D721Med (cell line): ENCODE measurements at places on chromosomes 5 and 9.

DNA sequence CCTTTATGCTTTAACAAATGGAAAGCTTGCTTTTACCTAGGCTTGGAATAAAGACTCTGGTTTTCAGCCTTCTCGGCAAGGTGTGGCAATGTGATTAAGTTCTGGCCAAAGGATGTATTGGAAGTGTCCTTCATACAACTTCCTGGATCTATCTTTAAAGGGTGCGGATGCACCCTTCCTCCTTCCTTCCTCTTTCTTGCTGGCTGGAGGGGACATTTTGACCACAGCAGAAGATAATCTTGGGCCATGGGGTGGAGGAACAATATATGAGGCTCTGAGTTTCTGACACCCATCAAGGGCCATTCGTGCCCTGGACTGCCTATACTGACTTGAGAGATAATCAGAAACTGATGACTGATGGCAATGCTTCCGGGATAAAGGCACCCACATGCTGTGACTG lies 145.7 kb downstream of the ACER2 start:
- no peak for DNase-seq

DNA sequence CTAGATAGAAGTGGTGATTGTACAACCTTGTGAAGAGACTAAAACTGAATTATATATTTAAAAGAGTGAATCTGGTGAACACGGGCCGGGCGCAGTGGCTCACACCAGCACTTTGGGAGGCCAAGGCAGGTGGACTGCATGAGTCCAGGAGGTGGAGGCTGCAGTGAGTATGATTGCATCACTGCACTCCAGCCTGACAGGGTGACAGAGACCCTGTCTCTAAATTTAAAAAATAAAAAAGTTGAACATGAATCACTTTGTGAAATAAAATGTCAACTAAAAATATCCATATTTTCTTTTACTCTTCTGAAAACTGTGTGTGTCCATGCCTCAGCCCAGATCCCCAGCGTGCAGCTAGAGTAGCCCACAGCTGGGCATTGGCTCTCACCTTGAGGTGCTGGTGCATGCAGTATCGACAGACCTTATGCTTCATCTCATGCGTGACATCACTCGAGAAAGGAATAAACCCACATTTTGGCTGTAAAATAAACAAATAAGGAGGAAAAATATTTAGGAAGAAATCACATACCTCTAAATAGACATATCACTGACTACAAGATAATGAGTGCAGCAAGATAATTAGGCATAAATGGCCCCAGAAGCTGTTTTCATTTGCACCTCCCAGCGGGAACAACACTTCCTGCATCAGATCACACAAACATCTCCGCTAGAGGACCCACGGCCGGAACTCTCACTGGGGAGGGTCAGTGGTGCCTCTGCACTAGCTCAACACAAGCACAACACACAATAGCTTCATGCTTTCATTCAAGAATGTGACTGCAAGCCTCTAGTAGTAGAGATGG lies 22.1 kb downstream of the IPPK start:
- DNase-seq: no peak

- no peak for DNase-seq
These were observed 146.0 kb upstream of the FBXL7 start for GRCh38 chr5:15354021-15354420.

GRCh38 chr5:102306121-102306520 lies 10.0 kb upstream of the SLCO4C1 start:
- no peak for DNase-seq

DNA sequence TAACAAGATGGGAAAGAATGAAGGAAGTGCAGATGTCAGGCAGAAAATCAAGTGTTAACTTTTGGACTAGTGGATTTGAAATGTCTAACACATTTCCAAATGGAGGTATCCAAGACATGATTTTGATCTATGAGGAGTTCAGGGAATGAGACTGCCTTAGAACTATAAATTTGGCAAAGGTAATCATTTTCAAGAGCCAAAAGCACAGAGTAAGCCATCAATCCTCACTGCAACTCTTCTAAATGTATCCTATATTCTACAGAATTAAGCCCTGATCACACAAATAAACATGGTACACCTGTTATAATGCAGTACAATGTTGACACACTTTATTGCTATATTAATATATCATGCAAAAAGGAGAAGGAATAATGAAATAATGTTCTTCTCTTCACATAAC lies 55.6 kb downstream of the SETX start:
- DNase-seq: no peak

DNA sequence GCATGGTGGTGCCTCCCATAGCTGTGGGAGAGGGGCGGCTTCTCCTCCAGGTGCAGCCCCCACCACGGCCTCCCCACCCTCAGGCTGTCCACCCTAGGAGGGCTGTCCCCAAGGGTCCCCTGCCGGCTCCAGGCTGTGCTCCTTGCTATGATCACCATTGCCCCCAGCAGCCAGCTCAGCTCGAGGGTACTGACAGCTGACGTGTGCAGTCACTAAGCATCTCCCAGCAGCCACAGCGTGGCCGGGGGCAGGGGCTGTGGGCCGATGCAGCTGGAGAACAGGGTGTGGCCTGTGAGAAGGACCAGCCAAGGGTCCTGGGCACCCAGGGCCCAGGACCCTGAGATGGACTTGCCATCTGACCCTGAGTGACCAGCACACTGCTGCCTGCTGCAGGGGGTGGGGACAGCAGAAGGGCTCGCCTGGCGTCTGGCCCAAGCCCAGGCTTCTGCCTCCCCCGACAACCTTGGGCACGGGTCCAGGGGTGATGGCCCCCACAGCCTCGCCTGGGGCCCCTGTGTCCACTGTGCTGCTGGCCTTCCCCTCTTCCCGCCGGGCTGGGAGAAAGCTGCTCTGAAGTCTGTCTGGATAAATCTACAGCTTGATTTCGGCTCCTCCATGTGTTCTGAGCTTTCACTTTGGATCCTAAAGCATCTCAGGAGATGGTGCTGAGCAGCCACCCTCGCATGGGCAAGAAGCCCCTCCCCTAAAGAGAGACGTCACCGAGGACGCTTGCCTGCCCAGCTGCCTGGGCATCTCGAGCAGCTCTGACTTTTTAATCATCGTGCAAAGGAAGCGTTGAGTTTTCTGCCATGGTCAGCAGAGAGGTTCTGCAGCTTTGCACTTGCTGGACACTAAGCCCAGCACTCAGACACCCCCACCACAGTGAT lies 5.5 kb downstream of the KCNT1 start:
- DNase-seq: no peak

DNA sequence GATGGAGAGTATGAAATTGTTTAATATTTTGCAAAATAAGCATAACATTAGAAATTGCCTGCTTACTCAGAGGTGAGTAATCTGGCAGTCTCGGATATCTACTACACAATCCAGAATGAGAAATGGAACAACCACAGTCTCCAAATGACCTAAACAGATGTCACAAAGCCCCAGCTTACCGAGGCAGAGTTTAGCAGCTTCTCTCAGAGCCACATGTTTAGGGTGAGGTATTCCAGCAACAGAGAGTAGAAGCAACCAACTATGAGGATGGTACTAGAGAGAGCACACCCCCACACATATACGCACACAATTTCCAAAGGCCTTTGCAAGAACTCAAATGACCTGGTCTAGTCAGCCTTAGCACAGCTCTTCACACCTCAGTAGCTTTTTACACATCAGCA lies 122.7 kb upstream of the LPAR1 start:
- DNase-seq: no peak

DNA sequence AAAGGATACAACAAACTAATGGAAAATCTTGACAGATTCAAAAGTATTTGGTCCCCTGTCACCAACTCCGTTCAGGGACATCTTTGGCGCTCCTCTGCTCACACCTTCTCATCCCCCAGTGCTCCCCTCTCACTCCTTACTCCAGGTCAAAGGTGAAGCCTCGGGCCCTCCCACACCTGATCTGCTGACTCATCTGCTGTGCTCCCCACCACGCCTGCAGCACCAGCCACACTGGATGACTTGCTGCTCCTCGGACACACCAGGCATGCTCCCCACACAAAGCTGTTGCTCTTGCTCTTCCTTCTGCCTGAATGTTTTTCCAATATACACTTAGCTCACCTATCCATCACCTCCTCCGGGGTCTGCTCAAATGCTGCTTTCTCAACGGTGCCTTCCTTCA lies 123.4 kb downstream of the ESM1 start:
- DNase-seq: no peak

DNA sequence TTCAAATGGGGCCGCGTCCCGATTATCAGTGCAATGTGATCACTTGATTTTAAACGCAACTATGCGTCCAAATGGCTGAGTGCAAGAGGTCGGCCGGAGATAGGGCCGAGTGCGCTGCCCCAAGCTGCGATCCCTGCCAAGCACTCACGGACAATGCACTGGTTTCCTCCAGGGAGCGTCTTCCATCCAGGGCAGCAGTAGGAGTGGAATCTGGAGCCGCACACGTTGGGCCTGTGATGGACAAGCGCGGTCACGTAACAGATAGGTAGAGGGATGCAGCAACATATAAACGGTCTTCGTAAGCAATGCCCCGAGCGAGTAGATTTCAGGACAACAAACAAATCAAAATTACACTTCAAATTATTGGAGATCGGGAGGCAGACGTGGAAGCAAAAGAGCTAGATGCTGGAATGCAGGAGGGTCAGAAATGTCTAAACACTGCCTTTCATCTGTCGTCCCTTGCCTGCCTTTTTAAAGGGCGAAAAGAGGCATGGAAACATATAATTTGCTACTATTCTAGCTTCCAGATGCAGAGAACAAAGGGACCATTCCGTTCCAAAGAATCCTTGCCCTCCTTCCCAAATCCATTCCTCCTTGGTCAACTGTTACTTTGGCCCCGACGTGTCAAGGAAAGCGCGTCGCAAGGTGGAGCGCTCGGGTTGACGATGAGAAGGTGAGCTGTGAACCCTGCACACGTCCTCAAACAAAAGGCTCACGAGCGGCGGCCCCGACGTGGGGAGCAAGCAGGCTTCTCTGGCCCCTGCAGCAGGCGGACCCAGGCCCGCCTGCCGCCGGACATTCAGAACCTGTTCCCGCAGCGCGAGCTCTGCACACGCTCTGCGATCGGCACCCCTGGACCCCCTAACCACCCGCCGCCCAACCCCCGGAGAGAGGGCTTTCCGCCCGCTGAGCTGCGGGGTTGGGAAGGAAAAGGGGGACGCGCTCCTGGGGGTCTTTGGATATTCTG lies 1.5 kb downstream of the FBN2 start:
- no peak for DNase-seq

GRCh38 chr9:130311408-130312140 lies 46.0 kb downstream of the HMCN2 start:
- no peak for DNase-seq

DNA sequence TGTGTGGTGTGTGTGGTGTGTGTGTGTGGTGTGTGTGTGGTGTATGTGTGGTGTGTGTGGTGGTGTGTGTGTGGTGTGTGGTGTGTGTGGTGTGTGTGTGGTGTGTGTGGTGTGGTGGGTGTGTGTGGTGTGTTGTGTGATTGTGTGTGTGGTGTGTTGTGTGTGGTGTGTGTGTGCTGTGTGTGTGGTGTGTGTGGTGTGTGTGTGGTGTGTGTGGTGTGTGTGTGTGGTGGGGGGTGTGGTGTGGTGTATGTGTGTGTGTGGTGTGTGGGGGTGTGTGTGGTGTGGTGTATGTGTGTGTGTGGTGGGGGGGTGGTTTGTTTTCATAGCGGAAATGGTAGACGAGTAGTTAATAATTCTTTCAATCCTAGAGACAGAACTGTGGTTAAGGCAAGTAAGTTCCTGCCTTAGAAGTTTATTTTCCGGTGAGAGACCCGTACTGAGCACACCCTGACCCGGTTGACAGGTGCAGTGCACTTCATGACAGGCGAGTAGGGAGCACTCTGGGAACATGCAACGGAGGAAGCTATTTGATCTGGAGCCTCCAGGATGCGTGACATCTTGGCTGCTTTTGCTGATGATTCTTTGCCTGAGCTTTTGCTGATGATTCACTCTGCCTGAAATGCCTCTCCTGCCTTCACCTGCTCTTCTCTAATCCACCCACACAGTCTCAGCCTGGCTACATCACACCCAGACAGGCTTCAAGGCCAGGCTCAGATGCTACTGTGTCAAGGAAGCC lies 21.7 kb upstream of the FAT2 start:
- DNase-seq: no peak

DNA sequence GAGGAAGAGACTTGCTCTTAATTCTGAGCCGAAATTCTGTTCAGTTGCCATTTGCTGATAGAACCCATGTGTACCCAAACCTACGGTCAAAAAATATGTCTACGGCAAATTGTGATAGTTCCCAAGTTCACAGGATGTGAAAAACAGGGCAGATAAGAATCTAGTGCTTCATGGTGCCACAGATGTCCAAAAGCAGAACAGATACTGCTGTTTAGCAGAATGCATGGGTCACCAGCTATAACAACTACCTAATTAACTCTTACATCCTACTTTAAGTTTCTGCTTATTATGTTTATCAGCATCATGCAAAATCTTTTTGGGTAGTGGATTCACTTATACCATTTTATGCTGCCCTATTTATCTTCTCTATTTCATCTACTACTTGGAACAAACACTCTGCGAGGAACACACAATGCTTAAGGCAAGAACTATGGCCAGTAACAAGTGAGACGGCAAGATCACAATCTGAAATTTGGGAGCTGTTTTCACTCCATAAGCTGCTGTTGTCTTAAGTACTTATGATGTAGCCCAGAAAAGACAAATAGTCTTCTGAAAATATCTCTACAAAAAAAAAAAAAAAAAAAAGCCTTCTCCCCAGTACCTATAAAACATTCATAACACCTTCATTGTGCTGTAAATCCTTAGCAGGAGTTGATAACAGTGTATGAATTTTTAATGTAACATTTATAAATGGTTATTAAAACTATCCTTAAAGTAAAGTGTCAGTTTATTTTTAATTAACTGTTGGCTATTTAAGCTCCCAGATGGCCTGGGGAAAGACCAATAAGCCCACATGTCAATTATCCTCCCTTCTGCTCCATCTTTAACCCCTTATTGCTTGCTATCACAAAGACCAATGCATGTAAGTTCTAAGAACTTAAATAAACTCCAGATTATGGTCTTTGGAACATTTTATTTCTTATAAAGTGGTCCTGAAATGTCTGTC lies 232.3 kb downstream of the TLR4 start:
- DNase-seq: no peak

DNA sequence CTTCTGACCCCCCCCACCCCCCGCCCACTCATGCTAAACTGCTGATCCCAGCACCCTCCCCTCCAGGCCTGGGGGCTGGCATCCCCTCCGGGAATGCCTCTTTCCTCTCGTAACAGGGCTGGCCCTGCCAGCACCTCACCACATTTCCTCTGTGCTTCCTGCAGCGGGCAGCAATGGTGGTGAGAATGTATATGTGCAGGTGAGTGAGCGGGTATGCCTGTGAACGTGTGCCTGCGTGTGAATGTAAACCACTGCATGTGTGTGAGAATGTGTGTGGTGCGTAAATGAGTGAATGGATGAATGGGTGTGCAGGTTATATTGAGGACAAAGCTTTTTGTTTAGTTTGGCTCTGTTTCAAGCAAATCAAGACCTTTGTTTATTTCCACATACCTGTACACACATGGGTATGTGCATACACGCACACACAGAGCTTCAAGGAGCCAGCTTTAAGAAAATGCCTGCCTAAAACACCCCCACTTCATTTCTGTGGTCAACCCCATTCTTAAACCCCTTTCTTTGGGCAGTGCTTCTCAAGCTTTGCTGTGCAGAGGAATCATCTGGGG lies 95.7 kb upstream of the SHB start:
- DNase-seq: no peak

- DNase-seq: no peak
These were observed 23.4 kb upstream of the FUBP3 start for GRCh38 chr9:130555968-130556367.

- no peak for DNase-seq
These were observed 49.2 kb downstream of the ANXA1 start for GRCh38 chr9:73200694-73201452.

- DNase-seq: no peak
These were observed 34.0 kb downstream of the DAP start for GRCh38 chr5:10726913-10727517.

- DNase-seq: no peak
These were observed 29.5 kb downstream of the MTAP start for GRCh38 chr9:21831841-21832509.

GRCh38 chr9:137191691-137192447 lies 3.4 kb downstream of the SSNA1 start:
- DNase-seq: no peak
